Pulmonary artery endothelial cell (primary cell): ENCODE measurements at places on chromosomes 6 and 20. TPM values are rescaled to one million over a fixed set of nuclear protein-coding genes. Genes with fewer than 3 reads are reported as not detected.

Gene OR11A1
- total RNA-seq, result not detected in 2 replicates

Gene SLC13A3
- total RNA-seq, result 0.04 and 0.40 TPM in 2 replicates

Gene CNKSR3
- 7.3 and 11.8 TPM in 2 replicates for total RNA-seq

Gene GINM1
- total RNA-seq, result 45.7 and 52.4 TPM in 2 replicates

Gene CLIC5
- 0.07 TPM in 1 of 2 replicates, not detected in the other for total RNA-seq

Gene TBX18
- 25.9 and 26.8 TPM in 2 replicates for total RNA-seq

Gene ANGPT4
- total RNA-seq, result not detected in 2 replicates

Gene RBPJL
- total RNA-seq, result not detected in 2 replicates

Gene DEFB115
- total RNA-seq, result not detected in 2 replicates

Gene SH3BGRL2
- 24.4 and 26.3 TPM in 2 replicates for total RNA-seq

Gene CTAGE9
- not detected in 2 replicates for total RNA-seq

Gene NR2E1
- not detected in 2 replicates for total RNA-seq

Gene NRSN1
- total RNA-seq, result not detected in 2 replicates

Gene NKX2-2
- total RNA-seq, result not detected in 2 replicates

Gene MCUR1
- total RNA-seq, result 5.7 and 10.8 TPM in 2 replicates

Gene LIME1
- total RNA-seq, result 1.6 and 2.8 TPM in 2 replicates

Gene RAET1E
- under 0.01 and 0.07 TPM in 2 replicates for total RNA-seq

Gene ARMC2
- total RNA-seq, result 0.99 and 1.1 TPM in 2 replicates

Gene MYT1
- total RNA-seq, result not detected in 2 replicates

Gene TFAP2D
- not detected in 2 replicates for total RNA-seq
